ENCODE measurements at places on chromosomes 3 and 15.

DNA sequence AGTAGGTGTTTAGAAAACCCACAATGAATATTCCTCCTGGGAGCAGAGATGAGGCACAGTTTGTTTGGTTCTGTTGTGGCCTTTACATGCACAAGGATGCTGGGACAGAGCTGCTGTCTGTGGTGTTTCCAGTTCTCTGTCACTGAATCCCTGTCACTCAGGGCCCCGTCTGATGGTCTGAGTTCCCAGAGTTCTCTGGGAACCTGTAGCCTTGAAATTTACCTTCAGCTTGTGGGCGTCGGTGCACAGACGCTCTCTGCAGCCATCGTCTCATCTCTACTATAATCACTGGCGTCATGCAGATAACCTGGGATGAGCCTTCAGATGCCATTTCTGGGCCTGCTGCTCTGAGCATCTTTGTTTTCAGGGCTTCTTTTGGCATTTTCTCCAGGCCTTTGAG is 81.9 kb downstream of the LRRK1 start:
- H3K4me3 ChIP-seq = no peak overlapping the region
- H3K27me3 ChIP-seq = peaks cover 56% of the 10 kb centered on the region
- peaks cover 3% of the 10 kb centered on the region for H3K4me1 ChIP-seq
- no peak for DNase-seq

- no peak for DNase-seq
- H3K4me3 ChIP-seq = no peak overlapping the region
- no peaks in the 10 kb centered on the region for H3K36me3 ChIP-seq
- H3K27me3 ChIP-seq = peaks cover 79% of the 10 kb centered on the region
- H3K27ac ChIP-seq = no peak overlapping the region
- H3K4me1 ChIP-seq = peaks cover 6% of the 10 kb centered on the region
These were observed 10.2 kb upstream of the GATA2 start for GRCh38 chr3:128503164-128503651.

- no peak for DNase-seq
- H3K27ac ChIP-seq = no peak overlapping the region
- H3K27me3 ChIP-seq = no peaks in the 10 kb centered on the region
- peaks cover 9% of the 10 kb centered on the region for H3K4me1 ChIP-seq
These were observed 85.6 kb upstream of the LYSMD4 start for GRCh38 chr15:99818872-99819271.

DNA sequence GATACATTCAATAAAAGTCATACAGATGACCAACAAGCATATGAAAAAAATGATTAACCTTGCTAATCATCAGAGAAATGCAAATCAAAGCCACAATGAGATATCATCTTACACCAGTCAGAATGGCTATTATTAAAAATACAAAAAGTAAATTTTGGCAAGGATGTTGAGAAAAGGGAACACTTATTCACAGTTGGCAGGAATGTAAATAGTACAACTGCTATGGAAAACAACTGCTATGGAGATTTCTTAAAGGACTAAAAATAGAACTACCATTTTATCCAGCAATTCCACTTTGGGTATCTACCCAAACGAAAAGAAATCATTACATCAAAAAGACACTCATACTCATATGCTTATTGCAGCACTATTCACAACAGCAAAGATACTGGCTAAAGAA is 1121.8 kb downstream of the TBL1XR1 start:
- H3K27me3 ChIP-seq = no peaks in the 10 kb centered on the region
- no peak overlapping the region for H3K27ac ChIP-seq
- H3K4me3 ChIP-seq = no peak overlapping the region
- H3K36me3 ChIP-seq = no peaks in the 10 kb centered on the region

Data from T-helper 17 cell (primary cell).